ENCODE measurements at places on chromosomes 7 and 10.

DNA sequence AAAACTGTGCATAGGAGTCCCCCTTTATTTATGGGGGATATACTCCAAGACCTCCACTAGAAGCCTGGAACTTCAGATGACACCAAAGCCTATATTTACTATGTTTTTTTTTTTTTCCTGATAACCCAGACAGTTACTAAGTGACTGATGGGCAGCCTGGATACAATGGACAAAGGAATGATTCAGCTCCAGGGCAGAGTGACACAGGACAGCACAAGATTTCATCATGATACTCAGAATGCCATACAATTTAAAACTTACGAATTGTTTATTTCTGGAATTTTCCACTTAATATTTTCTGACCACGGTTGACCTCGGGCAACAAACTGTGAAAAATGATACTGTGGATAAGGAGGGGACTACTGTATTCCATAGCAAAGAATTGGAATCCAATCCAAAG is 843.6 kb downstream of the PCDH15 start:
- no peak overlapping the region for H3K4me3 ChIP-seq
- no peak for DNase-seq
- no peaks in the 10 kb centered on the region for H3K27me3 ChIP-seq
- H3K27ac ChIP-seq, result no peak overlapping the region

DNA sequence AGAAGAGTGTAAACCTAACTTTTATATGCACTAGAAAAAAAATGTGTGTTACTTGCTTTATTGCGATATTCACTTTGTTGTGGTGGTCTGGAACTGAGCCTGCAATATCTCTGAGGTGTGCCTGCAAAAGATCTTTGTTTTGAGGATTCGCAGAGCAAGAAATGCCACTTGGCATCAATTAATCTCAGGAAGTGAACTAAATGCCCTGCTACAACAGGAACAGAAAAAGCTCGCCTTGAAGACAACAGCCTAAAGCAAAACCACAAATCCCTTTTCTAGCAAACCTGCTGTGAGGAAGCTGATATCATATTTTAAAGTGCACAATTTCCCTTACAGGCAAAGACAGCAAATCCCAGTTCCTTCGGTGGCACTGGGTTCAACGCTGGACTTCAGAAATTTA is 675.8 kb downstream of the KCNMA1 start:
- H3K27ac ChIP-seq, result no peak overlapping the region
- H3K4me1 ChIP-seq, result no peaks in the 10 kb centered on the region
- DNase-seq, result no peak
- H3K27me3 ChIP-seq, result no peaks in the 10 kb centered on the region
- H3K4me3 ChIP-seq, result no peak overlapping the region

- peaks cover 9% of the 10 kb centered on the region for H3K4me1 ChIP-seq
- H3K36me3 ChIP-seq, result 0 out of 2 replicates have a peak, but pooled peaks cover 4% of the 10 kb centered on the region
- DNase-seq, result no peak
- H3K27me3 ChIP-seq, result no peaks in the 10 kb centered on the region
- H3K27ac ChIP-seq, result no peak overlapping the region
These were observed 20.8 kb downstream of the HYCC1 start for GRCh38 chr7:22992874-22993840.

GRCh38 chr10:71217266-71218045 is 5.1 kb downstream of the UNC5B start:
- peak; percentile 65 for DNase-seq
- H3K4me3 ChIP-seq, result peak overlapping the region; percentile 66
- peaks cover 5% of the 10 kb centered on the region for H3K36me3 ChIP-seq
- no peaks in the 10 kb centered on the region for H3K27me3 ChIP-seq
- H3K27ac ChIP-seq, result no peak overlapping the region
- H3K4me1 ChIP-seq, result peaks cover 27% of the 10 kb centered on the region

- no peaks in the 10 kb centered on the region for H3K36me3 ChIP-seq
- H3K4me3 ChIP-seq, result no peak overlapping the region
- H3K4me1 ChIP-seq, result no peaks in the 10 kb centered on the region
- H3K27me3 ChIP-seq, result no peaks in the 10 kb centered on the region
- no peak overlapping the region for H3K27ac ChIP-seq
- DNase-seq, result no peak
These were observed 19.2 kb upstream of the IKZF1 start for GRCh38 chr7:50285269-50285668.

- DNase-seq, result peak; percentile 66
- H3K27me3 ChIP-seq, result no peaks in the 10 kb centered on the region
- no peaks in the 10 kb centered on the region for H3K4me1 ChIP-seq
- H3K36me3 ChIP-seq, result no peaks in the 10 kb centered on the region
- H3K27ac ChIP-seq, result no peak overlapping the region
These were observed 54.8 kb upstream of the CALD1 start for GRCh38 chr7:134724606-134725005.

- H3K4me3 ChIP-seq, result no peak overlapping the region
- H3K27ac ChIP-seq, result no peak overlapping the region
- H3K27me3 ChIP-seq, result no peaks in the 10 kb centered on the region
These were observed 25.9 kb upstream of the RBM20 start for GRCh38 chr10:110618230-110618610.
